ENCODE measurements at places on chromosomes 6 and 20. TPM values are rescaled to one million over a fixed set of nuclear protein-coding genes. Genes with fewer than 3 reads are reported as not detected.

The THBD gene
- 11.1 TPM for total RNA-seq

The PNLDC1 gene
- total RNA-seq, result not detected

The NFKBIE gene
- 2.6 TPM for total RNA-seq

The OR2H1 gene
- total RNA-seq, result not detected

The B3GAT2 gene
- total RNA-seq, result 1.5 TPM

The RIPPLY2 gene
- total RNA-seq, result 0.26 TPM

The POU5F1 gene
- 3.0 TPM for total RNA-seq

The CLIC1 gene
- total RNA-seq, result 200 TPM
